T-helper 2 cell (primary cell): ENCODE measurements at places on chromosomes 7 and 10.

DNA sequence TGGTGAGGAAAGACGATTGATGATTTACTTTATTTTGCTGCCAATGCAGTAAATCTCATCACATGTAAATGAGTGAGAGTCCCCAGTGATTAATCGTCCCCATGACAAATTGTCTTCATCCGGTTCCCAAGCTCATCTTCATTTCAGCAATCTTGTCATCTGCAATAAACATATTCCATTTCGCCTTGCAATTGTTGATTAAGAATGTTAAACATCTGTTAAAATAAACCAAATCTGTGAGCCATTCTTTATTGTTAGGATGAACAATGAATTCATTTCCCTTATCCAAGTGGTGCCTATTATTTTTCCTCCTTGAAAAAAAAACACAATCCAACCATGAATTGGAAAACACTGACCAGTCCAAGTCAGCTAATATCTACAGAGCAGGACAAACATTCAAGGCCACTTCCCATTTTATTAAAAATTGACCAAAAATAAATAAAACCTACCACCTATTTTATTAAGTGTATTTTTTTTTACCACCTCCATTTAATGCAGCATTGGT lies 36.5 kb downstream of the NPS start:
- DNase-seq, result no peak

DNA sequence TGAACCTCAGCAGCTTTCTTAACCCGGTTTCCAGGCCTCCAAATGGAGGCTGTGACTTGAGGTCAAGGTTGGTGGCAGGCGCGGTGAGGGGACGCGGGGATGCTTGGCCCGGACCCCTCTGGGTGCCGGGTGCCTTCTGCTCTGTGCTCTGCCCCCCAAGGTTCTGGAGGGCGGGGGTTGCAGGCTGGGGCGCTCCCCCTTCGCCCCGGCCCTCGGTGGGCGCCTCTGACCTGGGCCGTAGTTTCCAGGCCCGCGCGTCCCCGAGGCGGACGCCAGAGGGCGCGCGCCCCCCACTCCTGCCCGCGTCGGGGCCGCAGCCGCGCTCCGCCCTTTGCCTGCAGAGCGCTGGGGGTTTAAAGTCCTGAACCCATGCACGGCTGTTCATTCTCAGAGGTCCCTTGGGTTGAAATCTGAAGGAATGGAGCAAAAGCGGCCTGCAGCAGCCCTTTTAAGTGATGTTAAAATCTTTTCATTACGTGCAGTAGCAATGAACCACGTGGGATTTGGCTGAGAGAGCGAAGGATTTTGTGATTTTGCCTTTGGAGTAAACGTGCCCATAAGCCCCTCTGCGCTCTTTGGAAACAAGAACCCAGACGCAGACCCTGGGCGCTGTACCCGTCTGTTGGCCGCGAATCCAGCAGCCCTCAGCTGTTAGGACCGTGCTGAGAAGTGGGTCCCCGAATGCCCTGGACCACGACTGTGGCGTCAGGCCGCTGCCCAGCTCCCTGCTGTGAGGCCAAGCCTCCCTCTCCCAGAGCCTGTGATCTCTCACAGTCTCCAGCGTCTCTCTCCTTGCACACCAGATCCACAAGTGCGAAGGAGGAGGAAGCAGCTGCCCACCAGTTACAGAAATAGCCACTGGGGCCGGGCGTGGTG lies 135.0 kb downstream of the ACTR3B start:
- peak; percentile 23 for DNase-seq

GRCh38 chr7:47285860-47286491 lies 295.9 kb downstream of the TNS3 start:
- DNase-seq, result no peak

- no peak for DNase-seq
Observed at GRCh38 chr7:137768366-137768765, 78.4 kb downstream of the DGKI start.

- no peak for DNase-seq
Observed at GRCh38 chr7:50791938-50792341, 9.2 kb upstream of the GRB10 start.

DNA sequence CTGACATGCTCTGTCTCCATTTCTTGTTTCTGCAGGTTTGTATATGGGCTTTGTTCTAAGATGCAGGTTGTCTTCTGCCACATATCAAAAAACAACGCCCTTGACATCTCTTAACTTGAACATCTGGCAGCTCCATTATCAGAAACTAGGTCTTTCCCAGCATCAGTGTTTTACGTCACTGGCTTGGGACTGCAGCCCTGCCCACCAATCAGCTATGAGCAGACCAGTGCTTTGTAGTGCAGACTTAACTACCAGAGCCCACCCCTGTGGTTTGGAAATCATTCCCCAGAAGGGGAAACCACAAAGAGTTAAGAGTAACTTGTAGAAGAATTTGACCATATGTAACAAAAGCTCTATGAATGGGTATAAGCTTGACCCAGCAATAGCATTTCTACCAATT lies 132.4 kb downstream of the SEPTIN14 start:
- no peak for DNase-seq

DNA sequence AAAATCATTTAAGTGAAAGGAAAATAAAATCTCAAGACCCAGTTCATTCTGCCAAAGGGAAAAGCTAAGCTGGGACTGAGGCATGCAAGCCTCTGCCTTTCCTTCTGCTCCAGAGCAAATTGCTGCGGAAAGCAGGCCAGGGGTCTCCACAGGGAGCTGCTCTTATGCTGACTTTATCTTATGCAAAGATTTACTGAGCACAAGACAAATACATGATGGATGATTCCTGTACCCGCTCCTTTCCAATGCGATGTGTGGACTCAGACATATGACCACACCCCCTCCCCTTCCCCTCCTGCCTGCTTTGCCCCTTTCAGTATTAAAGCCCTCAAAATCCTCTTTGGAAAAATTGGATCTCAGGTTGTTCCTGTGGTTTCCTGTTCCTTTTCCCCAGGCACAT lies 74.2 kb upstream of the INSIG1 start:
- no peak for DNase-seq

GRCh38 chr10:129108994-129109393 lies 358.0 kb upstream of the MGMT start:
- no peak for DNase-seq

DNA sequence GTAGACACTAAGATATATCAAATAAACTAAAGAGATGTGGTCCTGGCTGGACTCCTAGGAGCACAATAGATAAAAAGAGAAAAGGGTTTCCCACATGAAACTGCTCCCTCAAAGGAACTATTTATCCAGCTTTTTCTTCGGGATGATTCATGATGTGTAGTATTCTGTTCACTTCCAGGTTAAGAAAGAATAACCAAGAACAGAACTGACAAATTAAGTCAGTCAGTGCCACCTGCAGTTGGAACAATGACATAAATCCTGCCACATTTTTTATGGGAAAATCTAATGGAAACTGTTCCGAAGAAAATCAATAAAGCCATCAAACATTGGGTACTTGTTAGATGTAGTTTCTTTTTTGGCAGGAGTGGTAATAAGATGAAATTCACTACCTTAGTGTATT lies 87.1 kb downstream of the POLR1F start:
- no peak for DNase-seq

DNA sequence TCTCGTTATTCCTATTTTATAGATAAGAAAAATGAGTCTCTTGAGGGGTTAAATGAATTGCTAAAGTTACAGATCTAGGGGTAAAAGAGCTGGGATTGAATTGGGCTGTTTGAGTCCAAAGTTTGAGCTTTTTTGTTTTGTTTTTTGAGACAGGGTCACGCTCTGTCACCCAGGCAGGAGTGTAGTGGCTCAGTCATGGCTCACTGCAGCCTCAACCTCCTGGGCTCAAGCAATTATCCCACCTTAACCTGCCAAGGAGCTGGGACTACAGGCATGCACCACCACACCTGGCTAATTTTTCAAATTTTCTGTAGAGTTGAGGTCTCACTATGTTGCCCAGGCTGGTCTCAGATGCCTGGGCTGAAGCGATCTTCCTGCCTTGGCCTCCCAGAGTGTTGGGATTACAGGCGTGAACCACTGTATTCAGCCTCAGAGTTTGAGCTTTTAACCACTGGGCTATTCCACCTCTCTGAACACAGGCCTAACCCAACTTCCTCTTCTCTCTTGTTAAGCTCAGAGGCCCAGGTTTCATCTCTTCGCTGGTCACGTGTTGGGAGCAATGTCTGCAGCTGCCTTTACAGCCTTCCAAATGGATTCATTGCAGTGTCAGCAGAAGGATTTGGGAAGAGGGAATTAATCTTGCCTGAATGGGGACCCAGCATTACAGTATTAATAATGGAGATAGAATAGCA lies 8.0 kb downstream of the SUFU start:
- DNase-seq, result no peak

GRCh38 chr10:33566001-33566400 lies 231.5 kb upstream of the NRP1 start:
- DNase-seq, result no peak

- no peak for DNase-seq
Observed at GRCh38 chr7:111004310-111004901, 86.5 kb upstream of the LRRN3 start.

DNA sequence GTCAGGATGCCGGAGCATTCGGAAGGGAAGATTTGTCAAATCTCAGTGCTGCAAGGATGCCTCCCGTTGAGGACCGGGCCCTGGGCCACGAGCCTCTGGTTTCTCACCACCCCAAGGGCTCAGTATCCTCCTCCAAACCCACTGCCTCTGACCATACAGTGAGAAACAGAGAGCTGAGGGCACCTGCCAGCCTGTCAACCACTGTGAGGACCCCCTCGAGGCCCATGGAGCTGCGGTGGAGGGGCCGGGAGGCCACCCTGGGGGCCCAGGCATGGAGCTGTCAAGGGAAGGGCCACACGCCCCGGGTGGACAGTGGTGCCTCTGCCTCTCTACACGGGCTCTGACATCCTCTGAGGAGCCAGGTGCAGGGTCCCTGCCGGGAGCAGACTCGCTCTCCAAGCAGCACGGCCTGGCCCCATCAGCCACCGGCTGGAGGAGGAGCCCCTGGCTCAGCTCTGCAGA lies 248.0 kb upstream of the TCERG1L start:
- no peak for DNase-seq

GRCh38 chr10:72321248-72322029 lies 33.3 kb downstream of the DNAJB12 start:
- DNase-seq, result no peak
